Endothelial cell of coronary artery (primary cell): ENCODE measurements at places on chromosomes 4 and X. TPM values are rescaled to one million over a fixed set of nuclear protein-coding genes. Genes with fewer than 3 reads are reported as not detected.

Gene ZCCHC18
- total RNA-seq: 1.6 and 1.8 TPM in 2 replicates

Gene WDR44
- 10.3 and 12.2 TPM in 2 replicates for total RNA-seq

Gene ADAMTS3
- 2.3 and 3.5 TPM in 2 replicates for total RNA-seq

Gene GYPB
- not detected in 2 replicates for total RNA-seq

Gene NPY2R
- not detected in 2 replicates for total RNA-seq

Gene ARX
- not detected in 2 replicates for total RNA-seq

Gene CT45A1
- total RNA-seq: not detected in 2 replicates

Gene PABPC1L2A
- not detected in 2 replicates for total RNA-seq

Gene SULT1B1
- total RNA-seq: 55.9 and 63.3 TPM in 2 replicates

Gene MECP2
- total RNA-seq: 16.8 and 20.3 TPM in 2 replicates

Gene GPRASP1
- 0.99 and 2.2 TPM in 2 replicates for total RNA-seq

Gene MTNR1A
- not detected in 2 replicates for total RNA-seq

Gene TKTL2
- total RNA-seq: not detected in 2 replicates

Gene USP51
- total RNA-seq: 0.75 and 0.90 TPM in 2 replicates

Gene CXCL8
- total RNA-seq: 97.9 and 130 TPM in 2 replicates

Gene PDE5A
- total RNA-seq: 2.6 and 11.1 TPM in 2 replicates

Gene PDLIM3
- 17.1 and 85.7 TPM in 2 replicates for total RNA-seq

Gene PLS3
- 542 and 573 TPM in 2 replicates for total RNA-seq

Gene PAGE2
- not detected in 2 replicates for total RNA-seq

Gene MSX1
- total RNA-seq: 3.5 and 3.6 TPM in 2 replicates

Gene GPR78
- 0.09 TPM in 1 of 2 replicates, not detected in the other for total RNA-seq

Gene CENPI
- 9.5 and 18.8 TPM in 2 replicates for total RNA-seq

Gene TMSB15C
- 3.6 and 5.3 TPM in 2 replicates for total RNA-seq

Gene GUCY1B1
- total RNA-seq: 0.81 and 2.2 TPM in 2 replicates

Gene SPANXB1
- not detected in 2 replicates for total RNA-seq

Gene PLP1
- not detected in 2 replicates for total RNA-seq

Gene SORCS2
- under 0.01 and 0.66 TPM in 2 replicates for total RNA-seq

Gene GLRA2
- not detected in 2 replicates for total RNA-seq

Gene AMOT
- 1.7 and 2.4 TPM in 2 replicates for total RNA-seq
